Putamen (tissue), 1 donor: ENCODE measurements at places on chromosomes 12 and 14.

DNA sequence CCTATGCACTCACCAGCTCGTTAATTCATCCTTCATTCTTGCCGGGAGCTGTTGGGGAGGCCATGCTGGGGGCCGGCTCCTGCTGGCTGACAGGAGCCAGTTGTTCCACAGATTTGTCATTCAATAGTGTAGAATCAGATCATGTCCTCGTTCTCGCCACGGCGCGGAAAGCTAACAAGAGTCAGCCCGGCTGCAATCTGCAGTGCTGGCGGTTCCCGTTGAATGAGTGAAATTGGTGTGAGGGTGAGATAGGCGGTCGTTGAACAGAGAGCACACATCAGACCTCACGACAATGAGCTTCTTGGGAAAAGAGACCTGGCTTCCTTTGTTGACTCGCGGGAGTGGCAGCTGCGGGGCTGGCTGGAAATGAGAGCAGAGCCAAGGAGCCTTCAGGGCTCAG lies 57.5 kb downstream of the KIF26A start:
- DNase-seq: no peak

- DNase-seq: peak; percentile 50
These were observed 10.0 kb downstream of the TUBA1B start for GRCh38 chr12:49121047-49121696.

- DNase-seq: no peak
These were observed 31.1 kb downstream of the ELK3 start for GRCh38 chr12:96225044-96225855.

- no peak for DNase-seq
These were observed 934.6 kb downstream of the VRK1 start for GRCh38 chr14:97731800-97732199.

- no peak for DNase-seq
These were observed 104.6 kb downstream of the SAMD4A start for GRCh38 chr14:54671537-54671936.

DNA sequence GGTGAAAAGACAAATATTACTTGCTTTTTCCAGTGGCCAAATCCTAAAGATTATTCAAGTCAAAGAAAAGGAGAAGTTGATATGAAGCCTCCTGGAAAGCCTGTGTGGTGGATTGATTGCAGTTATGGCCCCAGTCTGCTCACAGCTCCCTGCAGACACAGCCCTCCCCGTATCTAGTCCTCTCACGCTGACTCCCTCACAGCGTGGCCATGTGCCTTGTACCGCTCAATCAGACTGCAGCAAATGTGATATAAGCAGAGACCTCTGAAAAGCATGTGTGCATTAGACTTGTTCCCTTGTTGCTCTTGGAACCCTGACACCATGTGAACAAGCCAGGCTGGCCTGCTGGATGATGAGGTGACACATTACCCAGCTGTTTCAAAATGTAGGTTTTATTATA lies 398.0 kb upstream of the GARIN6 start:
- no peak for DNase-seq

- DNase-seq: no peak
These were observed 104.8 kb downstream of the KIF26A start for GRCh38 chr14:104243200-104243599.

DNA sequence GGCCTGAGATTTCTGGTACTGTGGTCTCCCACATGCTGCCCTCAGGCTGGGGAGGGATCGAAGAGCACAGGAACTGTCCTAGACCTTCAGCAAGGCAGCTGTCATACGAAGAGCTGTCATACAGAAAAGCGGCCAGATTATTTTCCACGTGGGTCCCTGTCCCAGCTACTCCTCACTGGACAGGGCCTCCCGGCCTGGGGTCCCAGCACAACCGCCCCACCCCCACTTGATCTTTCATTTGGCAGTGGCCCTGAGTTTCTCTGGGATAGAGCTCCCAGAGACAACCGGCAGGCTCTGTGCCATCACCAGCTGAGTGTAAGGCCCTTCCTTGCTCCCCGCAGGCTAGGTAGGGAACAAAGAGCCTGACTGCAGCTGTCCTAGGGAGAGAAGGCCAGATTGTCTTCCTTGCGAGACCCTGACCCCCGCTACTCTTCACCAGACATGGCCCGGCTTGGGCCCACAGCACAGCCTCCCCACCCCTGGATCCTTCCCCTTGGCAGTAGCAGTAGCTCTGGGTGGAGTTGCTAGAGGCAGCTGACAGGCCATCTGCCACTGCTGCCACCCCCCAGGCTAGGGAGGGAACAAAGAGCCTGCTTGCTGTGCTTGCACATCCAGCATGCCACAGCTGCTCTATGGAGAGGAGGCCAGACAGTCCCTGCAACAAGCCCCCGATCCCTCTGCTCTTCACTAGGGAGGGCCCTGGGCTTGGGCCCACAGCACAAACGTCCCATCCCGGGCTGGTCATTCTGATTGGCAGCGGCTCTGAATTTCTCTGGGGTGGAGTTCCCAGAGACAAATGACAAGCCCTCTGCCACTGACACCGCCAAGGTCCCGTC lies 3.1 kb upstream of the OR4N2 start:
- DNase-seq: peak; percentile 93

DNA sequence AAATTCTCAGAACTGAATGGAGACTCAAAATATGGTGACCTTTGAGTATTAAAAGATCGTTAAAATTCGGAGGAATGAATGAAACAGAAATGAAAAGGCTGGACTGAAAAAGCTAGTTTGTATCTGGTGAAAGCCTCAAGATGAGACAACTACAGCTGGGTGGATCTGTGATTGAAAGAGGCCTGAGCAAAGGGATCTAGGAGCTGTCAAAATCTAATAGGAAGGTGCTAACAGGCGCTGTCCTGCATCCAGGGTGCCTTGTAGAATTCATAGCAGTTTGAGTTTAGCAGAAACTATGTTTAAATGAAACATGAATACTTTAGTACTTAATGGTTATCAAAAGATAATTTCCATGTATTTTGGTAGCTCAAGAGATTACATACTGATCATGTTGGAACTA lies 2.3 kb downstream of the YY1 start:
- no peak for DNase-seq

DNA sequence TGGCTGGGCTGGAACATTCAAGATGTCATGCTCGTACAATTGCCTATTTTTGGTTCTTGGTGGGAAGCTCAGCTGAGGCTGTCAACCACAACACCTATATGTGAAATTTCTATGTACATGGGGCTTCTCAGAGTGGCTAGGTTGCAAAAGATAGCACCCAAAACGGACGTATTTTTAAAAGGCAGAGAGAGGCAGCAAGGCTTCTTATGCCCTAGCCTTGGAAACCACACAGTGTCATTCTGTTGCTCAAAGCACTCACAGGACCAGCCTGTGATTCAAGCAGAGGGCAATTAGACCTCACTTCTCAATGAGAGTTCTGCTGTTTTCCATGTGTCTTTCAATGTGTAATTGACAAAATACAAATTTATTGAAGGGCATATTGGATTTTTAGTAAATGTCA lies 134.0 kb downstream of the GXYLT1 start:
- no peak for DNase-seq

GRCh38 chr12:45279931-45280830 lies 64.3 kb downstream of the ANO6 start:
- DNase-seq: no peak

- no peak for DNase-seq
These were observed 26.4 kb downstream of the SIX1 start for GRCh38 chr14:60622917-60623257.

DNA sequence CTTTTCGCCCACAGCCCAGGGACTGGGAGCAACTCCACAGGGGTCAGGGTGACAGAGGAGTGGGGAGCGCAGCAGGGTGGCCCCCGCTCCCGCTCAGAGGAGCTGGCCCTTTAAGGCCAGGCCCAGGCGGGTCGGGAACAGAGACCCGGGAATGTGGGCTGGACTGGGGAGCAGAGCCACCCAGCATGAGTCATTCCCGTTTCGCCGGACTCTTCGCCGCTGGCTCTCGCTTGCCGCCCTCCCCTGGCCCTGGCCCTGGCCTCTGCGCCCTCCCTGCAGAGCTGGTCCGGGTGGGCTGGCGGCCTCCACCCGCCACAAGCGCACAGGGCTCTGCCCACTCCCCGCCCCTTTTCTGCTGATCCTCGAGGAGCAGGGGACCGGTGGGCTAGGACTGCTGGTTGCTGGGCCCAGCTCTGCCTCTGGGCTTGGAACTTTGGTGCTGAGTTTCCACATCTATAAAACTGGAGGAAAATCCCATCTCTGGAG lies 92.8 kb downstream of the NINJ2 start:
- DNase-seq: no peak

- peak; percentile 92 for DNase-seq
These were observed 7.3 kb downstream of the MSI1 start for GRCh38 chr12:120361506-120362208.

- DNase-seq: no peak
These were observed 53.5 kb upstream of the RNU6-8 start for GRCh38 chr14:32256576-32256975.

GRCh38 chr14:96683562-96684289 lies 113.5 kb upstream of the VRK1 start:
- no peak for DNase-seq

- DNase-seq: no peak
These were observed 18.0 kb downstream of the LRRC74A start for GRCh38 chr14:76844223-76844622.

GRCh38 chr14:37144729-37145363 lies 27.6 kb downstream of the SLC25A21 start:
- DNase-seq: no peak
